Tongue (tissue), 3 donors: ENCODE measurements at places on chromosomes 16 and 17. TPM values are rescaled to one million over a fixed set of nuclear protein-coding genes. Genes with fewer than 3 reads are reported as not detected.

EIF1 gene
- total RNA-seq = 261 TPM

EFCAB13 gene
- 9.1 TPM for total RNA-seq

MAP2K6 gene
- 20.1 TPM for total RNA-seq

DNA sequence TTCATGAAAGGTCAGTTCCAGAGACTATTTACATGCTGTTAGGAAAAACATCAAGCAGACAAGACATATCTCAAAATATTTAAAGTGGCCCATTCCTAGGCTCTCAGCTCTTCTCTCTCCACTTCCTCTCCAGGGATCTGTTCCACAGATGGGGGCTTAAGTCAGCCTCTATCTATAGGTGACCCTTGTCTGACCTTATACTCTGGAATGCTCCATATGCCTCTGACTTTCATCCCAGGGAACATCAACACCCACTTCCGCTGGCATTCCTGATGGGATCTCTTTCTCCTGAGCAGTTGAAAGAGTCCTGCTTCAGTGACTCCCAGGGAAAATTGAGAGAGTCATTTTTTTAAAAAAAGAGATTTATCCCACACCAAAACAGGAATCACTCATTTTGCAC lies 11.5 kb upstream of the WIPI1 start:
- DNase-seq = peak; percentile 78

- no peak for DNase-seq
Measured at GRCh38 chr16:21663889-21664647, at the start of gene OTOA. OTOA (plus strand) TSS chr16:21663968; CDS start chr16:21678515, 14,547 bp downstream.

GRCh38 chr16:70706948-70707465 lies 21.2 kb upstream of the MTSS2 start:
- DNase-seq = peak; percentile 66

DNA sequence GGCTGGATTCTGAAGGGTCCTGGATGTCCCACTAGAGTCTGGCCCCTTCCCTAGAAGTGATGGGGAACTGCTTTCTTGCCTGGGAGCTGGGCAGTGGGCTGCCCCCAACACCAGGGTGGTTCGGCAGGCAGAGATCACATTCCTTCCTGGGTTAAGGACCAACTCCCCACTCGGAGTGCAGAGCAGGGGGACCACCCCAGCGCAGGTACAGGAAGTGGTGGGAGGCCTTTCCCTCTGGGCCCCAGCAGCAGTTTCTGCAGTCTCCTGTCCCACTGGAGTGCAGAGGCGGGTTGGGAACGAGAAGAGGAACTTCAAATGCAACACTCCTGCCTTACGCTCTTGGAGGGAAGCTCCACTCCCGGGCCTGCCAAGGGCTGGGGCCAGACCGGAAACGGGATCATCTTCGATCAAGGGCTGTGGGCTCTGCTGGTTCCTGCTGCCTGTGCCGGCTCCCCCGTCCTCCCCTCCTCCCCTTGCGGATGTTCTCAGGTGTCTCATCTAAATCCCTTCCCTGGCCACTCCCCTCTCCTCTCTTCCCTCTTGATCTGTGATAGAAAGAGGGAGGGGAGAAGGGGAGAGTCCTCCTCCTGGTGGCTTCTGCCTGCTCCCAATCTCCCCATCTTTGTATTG lies 9.0 kb upstream of the NGFR start:
- peak; percentile 70 for DNase-seq

DNA sequence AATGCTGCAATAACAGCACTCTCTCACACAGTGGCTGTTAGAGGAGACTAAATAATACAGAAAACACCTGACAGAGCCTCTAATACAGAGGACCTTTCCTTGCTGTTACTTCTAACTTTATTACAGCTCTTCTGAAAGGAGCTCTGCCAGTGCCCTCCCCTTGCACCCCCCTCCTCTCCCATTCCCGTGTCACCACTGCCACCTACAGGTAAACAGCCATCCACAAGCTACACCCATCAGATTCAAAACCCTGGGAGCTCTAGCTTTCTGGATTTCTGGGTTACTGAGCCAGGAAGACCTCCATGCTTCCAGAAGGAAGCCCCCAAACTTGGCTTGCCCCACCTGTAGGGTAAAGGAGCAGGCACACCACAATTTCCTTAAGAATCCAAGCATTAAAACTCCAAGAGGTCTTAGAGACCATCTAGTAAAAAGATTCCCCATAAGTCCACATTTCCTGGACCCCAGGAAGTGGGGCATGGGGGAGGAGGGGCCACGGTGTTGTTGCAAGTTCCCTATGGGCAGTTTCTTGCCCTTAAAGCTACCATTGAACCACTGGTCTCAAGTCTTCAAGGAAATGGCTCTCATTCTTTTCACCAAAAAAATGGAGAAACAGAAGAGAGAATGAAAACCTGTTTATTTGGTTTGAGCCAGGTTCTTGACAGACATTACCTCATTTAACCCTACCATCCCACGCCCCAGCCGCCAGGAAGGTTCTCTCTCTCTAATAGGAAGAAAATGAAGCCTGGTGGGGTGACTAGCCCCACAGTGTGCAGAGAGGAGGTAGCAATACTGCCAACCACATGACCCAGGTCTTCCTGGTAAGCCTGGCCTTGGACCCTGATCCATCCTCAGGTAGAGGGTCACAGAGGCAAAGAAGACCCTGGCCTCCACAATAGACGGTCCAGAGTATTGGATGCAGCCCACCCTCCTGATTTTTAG lies 52.8 kb downstream of the TOM1L2 start:
- DNase-seq = peak; percentile 92

GRCh38 chr17:40903129-40903847 lies 18.2 kb upstream of the KRT20 start:
- no peak for DNase-seq

DNA sequence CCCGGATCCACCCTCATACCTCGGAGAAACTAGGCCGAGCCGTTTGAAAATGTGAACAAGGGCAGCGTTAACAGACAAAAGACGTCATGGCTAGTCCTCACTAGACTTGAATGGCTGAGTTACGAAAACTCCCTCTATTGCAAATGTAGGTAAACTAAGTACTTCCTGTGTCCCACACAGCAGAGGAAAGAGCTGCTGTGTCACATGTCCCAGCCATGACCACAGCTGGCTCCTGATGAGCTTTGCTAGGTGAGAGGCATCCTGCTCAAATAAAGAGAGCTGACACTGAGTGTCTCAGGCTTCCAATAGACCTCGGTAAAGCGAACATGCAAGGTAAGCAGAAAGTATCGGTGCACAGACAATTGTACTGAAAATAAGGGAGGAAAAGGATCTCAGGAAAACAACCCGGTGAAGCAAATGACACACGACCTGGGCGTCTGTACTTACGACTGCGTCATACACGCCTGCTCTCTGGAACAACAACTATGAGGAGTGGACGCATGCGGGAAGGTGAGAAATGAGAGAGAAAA lies 26.0 kb downstream of the TMEM204 start:
- no peak for DNase-seq

DNA sequence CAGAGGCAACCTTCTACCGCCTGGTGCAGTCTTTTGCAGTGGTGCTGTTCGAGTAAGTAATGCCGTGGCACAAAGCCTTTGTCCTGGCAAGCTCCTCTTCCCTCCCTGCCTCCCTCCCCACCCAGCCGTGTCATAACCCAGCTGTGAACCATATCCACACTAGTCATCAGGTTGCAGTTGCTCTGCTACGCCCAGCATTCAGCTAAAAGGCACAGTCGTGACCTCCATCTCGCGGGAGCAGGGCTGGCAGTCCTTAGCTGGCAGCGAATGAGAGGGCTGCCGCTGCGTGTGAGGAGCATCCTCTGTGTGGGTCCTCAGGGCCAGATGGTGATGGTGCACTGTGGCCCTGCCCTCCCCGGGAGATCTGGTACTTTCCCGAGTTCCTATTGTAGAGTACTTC lies 39.3 kb downstream of the CIBAR2 start:
- DNase-seq = peak; percentile 91

DNA sequence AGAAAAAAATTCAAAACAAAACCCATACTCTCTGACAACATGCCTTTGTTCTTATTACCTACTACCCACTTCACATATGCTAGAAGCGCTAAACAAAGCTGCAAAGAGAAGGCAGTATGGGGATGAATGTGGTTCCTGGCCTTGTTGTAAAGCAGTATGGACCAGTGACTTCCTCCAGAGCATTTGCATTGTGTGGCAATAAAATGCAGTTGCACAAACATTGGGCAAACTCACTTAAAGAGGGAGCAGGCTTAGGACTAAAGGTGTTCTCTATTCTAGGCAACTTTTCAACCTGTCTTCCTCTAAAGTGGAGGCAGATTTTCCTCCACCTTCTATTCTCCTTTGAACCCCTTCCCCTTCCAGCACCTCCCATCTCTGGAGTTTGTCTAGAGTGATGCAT lies 17.1 kb downstream of the TMIGD1 start:
- no peak for DNase-seq

DNA sequence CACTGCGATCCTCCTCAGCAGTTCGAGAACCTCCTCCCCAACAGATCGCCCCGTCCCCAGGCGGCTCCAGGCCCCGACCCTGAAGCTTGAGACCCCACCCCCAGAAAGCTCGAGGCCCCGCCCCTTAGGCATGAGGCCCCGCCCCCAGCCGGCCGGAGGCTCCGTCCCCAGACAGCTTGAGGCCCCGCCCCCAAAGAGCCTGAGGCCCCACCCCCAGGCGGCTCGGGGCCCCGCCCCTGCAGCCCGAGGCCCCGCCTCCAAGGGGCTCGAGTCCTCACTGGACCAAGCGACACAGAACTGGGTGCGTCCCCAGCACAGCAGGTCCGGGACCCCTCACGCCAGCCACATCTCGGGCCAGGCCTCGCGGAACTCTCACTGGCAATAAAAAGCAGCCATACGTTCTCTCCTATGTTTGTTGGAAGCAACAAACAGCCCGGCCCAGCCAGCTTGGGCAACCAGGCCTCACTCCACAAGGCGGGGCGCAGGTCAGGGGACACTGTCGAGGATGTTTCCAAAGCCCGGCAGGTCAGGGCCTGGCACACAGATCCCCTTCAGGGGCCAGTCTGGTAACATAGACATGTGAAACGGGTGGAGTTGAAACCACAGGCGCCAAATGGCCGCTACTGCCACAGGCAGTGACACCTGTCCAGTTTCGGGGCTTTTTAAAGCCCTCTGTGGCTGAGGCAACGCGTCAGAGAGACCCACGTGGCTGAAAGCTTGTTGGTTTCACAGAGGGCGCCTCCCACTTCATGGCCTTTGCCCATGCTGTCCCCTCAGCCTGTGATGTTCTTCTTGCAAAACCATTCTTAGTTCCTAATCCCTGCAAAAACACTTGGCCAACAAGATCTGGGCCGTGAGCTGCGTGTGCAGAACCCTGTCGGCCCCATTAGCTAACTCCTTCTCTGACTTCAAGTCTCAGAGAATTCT lies 224.2 kb downstream of the PARN start:
- peak; percentile 45 for DNase-seq

- no peak for DNase-seq
Measured at GRCh38 chr16:86515777-86516622, 5.7 kb downstream of the FOXF1 start.

GRCh38 chr17:2262135-2262587 lies 41.4 kb downstream of the SMG6 start:
- DNase-seq = no peak

DNA sequence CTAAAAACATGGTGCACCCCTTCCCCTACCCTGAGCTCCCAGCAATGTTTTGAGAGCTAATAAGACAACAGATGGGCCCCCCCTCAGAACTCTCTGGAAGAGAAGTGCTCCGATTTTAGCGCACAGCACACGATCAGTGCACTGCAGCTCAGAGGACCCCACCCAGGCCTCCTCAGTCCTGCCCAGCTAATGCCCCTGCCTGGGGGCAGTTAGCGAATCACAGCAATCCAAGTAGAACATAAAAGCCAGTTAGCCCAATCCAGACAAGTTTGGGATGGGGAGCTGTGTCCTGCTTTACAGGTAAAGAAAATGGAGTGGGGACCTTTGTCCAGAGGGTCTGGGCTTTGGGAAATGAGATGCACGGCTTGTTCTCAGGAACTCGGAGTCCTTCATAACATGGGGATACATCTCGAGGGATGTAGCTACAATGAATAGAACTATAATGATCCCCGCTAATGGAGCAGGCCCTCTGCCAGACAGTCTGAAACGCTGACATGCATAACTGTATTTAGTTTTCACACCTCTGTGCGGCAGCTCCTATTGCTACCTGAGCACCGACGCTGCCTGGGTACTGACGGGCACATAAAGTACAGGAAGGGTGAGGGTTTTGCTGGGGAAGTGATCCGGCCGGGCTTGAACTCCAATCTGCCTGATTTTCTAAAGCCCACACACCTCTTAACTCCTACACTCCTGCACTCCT lies 29.7 kb upstream of the CDC42EP4 start:
- no peak for DNase-seq

- no peak for DNase-seq
Measured at GRCh38 chr16:13205352-13205751, 304.0 kb downstream of the SHISA9 start.
